ENCODE measurements at places on chromosomes 7 and 10.
A peak's percentile ranks its signal among the peaks of the same experiment; 100 is the strongest.

GRCh38 chr7:45402480-45403218, 171.5 kb upstream of the ADCY1 start:
- no peak for DNase-seq

DNA sequence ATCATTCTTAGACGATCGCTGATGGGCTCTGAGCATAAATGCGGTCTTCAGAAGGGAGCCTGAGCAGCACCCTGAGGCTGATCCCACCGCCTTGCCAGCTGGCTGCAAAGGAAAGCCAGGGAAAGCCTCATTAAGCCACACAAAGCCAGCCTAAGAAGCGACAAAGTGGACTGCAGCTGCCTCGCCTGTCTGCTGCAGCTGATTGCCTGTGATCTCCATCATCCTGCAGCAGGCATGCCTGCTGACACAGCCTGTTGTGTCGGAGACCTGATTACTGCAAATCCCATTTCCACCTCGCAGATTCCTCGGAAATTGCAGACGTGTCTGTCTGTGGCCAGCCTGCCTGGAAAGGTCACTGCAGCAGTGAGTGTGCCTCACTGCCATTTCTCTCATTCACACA, 1087.0 kb upstream of the AUTS2 start:
- DNase-seq, result no peak

GRCh38 chr7:100010901-100011300, 4.5 kb upstream of the ZKSCAN1 start:
- no peak for DNase-seq

DNA sequence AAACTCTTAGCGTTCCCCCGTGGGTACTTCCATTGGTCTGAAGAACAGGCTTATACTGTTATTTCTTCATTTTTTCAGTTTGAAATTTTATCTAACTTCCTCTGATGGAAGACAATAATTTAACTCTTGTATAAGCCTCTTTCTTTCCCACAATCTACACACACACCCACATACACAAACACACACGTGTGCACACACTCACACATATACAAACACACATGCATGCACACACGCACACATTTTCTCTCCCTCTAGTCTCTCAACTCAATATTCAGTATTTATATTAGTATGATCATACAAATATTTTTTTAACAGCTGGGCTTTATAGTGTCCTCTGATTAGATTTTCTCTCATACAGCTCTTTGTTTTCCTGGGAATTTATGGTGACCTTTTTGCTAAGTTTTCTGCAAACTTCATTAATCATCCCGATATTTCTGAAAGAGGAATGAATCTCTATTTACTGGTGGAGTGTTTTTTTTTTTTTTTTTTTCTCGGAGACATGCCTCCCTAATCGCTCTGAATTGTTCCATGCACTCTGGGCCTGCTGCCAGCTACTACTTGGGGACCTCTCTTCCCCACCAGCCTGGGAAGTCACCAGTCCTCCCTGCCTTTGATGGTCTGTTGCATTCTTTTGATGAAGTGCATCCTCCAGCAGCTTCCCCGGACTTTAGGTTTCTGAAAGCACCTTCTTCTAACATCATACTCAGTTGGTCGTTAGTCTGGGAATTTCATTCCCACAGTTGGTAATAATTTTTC, 75.5 kb downstream of the ZNF777 start:
- DNase-seq, result no peak

DNA sequence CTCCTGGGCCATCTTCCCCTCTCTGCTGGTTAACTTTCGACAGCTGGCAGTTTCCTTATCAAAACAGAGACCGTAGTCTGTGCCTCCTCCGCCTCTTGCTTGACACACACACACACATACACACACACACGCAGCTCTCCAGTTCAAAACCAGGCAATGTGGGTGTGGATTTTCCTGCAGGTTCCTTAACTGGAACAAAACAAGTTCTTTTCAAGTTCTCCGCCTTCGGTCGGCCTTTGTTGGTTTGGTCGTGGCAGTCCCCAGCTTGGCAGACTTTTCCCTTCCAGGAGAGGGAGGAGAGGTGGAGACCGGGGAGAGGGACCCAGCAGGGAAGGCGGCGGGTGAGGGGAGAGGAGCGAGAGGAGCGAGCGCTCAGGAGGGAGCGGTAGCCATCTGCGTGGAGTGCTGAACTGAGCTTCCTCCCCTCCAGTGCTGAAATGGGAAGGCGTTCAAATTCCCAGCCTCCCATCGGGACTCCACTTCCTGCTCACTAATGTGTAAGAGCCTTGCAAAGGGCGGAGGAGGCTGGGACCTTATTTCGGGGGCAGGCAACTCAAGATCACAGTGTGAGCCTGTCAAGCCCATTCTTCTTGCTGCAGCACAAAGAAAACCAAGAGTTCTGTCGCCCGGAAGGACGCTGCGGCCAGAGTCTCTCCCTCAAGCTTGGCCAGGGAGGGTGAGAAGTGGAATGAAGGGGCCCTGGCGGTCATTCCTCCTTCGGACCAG, 120.6 kb downstream of the PRPF18 start:
- DNase-seq, result peak; percentile 93

- no peak for DNase-seq
Measured at GRCh38 chr7:120370954-120371353, 98.0 kb downstream of the KCND2 start.

- no peak for DNase-seq
Measured at GRCh38 chr10:76114581-76115001, 683.2 kb downstream of the LRMDA start.

DNA sequence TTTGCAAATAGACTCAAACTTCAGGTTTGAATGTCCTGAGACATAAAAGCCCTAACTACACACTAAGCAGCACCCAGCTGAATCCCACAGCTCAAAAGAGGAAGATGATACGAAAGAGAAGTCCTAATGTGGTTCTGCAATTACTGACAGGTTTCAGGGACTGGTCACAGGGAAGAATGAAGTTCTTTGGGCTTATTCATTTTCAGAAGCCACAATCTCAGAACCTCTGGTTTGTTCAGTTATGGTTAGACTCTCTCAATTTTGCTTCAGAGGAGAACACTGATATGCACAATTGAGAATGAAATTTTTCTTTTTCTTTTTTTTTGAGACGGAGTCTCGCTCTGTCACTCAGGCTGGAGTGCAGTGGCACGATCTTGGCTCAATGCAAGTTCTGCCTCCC, 94.6 kb upstream of the FAM180A start:
- DNase-seq, result no peak

DNA sequence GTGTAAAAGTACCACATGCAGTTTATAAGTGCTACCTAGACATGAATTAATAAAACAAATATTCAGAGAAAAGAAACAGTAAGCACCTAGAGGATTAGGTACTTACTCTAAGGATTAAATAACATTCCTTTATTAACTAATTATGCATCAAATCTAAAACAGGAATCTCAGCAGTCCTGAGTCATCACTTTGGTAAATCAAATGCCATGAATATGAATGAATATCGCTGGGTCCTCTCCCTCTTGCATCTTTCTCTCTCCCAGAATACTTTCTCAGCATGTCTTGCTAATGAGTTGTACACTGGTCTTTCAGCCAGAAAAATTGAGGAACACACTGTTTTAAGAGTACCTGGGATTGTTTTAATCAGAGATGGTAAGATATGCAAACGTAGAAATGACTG, 225.5 kb upstream of the NFE2L3 start:
- no peak for DNase-seq

Measured in left hindlimb (tissue), 1 donor.